Posterior vena cava (tissue), 2 donors: ENCODE measurements at places on chromosomes 4 and X.

DNA sequence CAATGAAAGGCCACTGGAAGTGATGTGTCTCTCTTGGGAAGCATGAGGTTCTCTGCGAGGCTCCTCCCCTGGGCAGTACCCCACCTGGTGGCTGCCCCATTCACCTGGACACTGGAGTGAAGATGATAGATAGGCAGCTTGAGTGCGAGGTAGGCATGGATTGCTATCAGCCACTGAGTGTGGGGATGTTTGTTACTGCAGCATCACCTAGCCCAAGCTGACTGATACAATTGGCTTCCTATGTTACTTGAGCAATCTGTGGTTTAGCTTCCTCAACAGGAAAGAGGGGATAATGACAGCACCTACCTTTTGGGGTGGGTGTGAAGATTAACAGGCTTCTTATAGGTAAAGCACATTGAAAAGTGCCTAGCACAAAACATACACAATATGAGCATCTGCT lies 30.8 kb downstream of the ADRA2C start:
- no peak for DNase-seq

GRCh38 chr4:137510557-137511265 lies 21.6 kb downstream of the PCDH18 start:
- DNase-seq, result no peak

DNA sequence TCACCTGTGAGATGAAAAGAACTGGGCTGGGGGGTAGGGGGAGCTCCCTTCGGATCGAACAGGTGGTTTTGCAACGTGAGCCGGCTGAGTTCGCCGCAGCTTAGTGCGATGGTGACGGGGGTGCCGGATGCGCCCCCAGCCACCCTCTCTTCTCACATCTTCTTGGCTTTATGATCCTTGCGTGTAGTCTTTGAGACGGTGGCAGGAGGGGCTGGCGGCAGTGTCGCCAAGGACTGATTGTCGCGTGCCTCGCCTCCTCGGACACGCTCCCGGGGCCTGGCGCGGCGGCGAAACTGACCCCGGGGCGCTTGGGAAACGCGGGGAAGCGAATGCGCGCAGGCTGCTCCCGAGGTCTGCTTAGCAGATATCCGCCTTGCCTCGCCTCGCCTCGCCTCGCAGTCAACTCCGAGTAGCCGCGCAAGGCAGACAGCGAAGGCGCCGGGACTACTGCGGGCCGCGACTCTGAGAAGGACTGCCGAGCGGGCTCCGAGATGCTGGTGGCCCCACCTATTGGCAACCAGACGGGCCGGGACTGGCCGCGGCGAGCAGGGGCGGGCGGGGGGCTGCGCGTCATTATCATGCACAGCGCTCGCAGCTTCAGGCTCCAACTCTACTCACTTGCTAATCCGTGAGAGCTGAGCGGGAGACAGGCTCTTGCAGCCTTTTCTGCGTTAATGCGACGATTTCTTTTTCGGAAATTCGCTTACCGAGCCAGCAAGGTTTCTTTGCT lies 1.5 kb downstream of the GRID2 start:
- DNase-seq, result peak; percentile 78

- DNase-seq, result no peak
These were observed 357.8 kb upstream of the SLC7A11 start for GRCh38 chr4:138599965-138600364.

DNA sequence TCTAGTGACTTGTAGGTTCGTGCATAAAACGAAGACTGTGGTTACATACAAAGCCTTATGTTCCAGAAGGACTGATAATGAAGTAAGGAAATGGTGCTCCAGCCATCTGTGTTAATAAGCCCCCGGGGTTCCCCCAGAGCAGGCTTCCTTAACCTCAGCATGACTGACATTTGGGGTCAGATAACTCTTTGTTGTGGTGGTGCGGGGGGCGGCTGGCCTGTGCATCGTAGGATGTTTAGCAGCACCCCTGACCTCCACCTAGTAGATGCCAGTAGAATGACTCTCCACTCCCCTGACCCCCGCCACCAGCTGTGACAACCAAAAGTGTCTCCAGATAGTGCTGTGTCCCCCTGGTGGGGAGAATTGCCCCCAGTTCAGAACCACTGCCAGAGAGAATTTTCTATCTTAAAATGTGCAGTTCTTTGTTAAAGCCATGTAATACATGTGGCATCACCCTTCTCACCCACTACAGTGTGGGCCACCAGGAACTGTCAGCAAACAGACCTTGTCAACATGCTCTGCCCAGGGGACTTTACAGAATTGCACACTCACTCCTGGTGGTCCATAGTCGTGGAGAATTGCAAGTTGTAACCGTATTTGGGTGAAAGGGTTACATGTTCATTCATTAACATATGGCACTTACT lies 7.5 kb downstream of the SH3KBP1 start:
- DNase-seq, result no peak

- DNase-seq, result no peak
These were observed 46.2 kb upstream of the MID1IP1 start for GRCh38 chrX:38754818-38755718.

DNA sequence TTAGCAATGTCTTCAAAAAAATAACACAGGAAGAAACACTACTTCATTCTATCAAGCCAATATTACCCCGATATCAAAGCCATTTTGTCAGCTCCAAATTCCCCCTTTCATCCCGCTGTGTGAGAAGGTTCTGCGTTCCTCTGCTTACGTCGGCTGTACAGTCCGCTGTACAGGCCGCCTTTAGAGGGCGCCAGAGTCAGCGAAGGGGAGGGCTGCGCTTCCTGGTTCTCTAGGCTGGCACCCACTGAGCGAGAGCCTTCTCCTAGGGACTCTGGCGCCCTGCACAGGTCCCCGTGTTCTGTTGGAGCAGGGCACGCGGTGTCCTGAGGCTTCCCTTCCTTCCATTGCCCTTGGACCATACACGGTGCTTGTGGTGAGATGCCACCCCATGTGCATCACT lies 25.3 kb upstream of the CT45A1 start:
- no peak for DNase-seq

- DNase-seq, result no peak
These were observed 733 bp downstream of the CCNA2 start for GRCh38 chr4:121822796-121823504.

DNA sequence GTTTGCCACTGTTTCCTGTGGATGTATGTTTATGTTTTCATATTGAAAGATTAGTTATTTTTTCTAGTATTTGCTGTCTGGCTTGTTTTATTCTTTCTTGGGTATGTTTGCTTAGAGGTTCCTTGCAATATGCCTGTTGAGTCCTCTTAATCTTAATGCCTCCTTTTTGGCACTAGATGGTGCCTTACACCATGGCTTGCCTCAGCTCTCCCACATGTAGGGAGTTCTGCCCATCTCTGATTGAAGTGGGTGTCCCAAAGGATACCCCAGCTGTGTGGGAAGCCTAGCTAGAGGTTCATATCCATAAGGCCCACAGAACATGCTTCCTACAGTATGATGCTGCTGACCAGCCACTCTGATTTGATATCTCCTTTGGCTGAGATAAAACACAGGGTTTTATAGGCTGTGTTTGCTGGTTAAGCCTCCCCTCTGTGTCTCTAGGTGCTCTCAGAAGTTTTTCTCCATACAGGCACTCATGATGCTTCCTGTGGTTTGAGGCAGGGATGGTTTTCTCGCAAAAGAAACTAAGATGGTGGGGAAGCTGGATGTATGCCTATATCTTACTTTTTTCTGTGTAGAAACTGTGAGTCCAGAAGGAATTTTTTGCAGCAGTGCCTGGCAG lies 162.4 kb downstream of the ASB9 start:
- no peak for DNase-seq

DNA sequence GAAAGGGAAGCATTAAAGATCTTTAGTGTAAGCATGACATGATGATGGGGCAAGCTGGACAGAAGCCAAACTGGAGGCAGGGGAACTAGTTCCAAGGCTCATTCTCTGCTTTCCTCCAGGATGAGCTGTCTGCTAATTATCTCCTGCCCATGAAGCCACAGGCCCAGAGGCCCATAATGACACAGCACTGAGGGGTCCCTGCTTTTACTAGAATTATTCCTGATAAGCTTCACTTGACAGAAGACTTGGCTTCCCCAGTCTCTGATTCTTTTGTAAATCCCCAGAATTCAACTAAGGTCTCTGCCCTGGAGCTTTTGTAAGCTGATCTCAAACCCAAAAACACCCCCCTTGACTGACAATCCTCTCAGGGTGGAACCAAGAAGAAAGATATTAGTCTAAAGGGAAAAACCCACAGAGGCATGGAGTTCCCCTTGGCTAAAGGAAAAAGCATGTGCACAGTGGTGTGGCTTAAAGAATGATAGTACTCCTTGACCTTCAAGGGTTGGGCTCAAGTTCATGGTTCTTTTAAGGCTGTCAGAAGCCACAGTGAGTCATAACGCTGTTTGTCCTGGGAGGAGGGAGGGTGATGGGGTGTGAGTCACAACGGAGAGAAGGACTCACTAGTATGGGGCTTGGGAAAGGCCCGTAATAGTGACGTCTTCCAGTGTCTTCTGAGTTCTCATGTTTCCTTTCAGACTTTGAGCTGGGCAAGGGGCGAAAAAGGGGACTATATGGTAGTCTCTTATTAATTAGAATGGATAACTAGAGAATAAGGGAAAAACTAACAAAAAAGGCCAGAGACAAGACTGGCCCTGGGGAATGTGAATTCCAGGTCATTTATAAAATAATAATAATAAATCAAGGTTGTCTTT lies 146.0 kb upstream of the CPEB2 start:
- DNase-seq, result peak; percentile 88

- no peak for DNase-seq
These were observed 48.8 kb downstream of the HS6ST2 start for GRCh38 chrX:132909643-132910042.
